ENCODE measurements at places on chromosomes 1 and 21.

GRCh38 chr1:11031624-11032262 is 15.3 kb downstream of the MASP2 start:
- no peak for DNase-seq

DNA sequence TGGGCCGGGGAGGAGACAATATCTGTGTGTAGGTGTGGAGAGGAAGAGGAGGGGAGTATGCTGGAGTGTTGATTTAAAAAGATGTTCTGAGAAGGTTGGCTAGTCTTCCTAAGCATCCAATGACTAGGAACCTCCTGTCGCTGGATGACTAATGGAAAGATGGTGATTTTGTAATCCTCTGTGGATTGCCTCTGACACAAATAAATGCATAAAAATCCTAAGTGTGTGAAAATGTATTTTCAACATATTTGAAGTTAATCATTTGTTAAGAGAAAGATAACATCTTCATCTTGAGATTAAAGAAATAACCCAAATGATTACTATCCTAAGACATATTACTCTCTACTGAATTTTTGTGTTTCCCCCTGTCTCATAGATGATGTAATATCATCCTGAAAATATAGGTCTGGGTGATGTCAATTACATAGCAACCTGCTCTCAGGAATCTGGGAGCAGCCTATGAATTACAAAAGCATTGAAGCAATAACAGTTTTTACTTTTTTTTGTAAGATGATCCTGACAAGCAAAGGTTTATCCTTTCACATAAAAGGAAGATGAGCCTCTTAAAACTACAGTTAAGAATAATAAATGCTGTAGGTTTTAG is 220.5 kb upstream of the MAP1LC3C start:
- no peak for DNase-seq

DNA sequence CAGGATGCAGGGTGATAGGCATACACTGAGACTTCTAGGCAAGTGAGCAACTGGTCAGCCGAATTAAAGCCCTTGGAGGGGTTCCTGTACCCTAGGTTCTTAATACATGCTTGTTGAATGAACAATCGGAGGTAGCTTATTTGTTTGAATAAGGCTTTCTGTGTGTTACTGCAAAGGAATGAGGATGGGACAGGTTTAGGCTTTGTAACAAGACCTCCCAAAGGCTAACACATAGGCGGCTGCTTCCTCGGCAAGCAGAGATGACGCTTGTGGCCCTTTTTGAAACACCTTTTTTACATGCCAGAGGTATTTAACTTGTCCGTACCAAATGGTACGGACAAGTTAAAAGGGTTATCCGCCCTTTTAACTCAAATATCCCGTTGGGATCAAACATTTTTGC is 511.6 kb downstream of the KIF26B start:
- no peak for DNase-seq

- no peak for DNase-seq
These were observed 123.0 kb upstream of the PTBP2 start for GRCh38 chr1:96598416-96599168.

DNA sequence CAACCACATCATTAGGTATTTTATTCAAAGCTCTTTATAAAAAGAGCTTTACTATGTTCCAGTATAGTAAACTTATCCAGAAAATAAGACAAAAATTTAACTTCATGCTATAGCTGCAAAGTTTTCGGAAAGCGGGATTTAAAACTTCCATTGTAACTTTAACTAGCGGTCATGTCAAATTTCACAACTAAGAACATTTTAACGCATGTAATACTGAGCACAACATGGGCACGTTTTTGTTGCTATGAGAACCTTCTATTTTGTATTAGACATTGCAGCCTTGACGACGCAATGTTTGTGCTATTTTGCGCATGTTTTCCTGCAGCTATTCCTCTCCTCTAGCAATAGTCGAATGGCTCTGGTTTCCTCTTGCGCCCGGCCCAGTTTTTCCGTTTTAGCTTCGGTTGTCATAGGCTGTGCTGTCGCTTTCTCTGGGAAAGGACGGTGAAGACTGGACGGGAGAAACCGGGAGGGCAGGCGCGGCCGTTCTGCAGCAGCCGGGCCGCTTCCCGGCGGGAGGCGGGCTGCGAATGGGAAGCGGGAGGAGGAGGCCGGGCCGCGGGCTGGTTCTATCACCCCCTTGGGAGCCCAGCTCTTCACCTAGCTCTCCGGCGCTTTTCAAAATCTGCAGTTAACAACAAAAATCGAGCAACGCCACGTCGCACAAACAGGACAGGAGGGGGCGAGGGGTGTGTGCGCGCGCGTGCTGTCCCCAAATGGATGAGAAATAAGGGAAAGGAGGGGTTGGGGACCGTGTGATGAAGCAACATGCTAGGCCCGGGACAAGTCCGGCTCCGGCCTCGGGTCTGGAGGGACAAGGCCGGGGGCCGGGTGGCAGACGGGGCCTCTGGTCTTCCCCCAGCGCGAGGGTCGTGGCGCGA is 105.3 kb upstream of the HNRNPU start:
- peak; percentile 73 for DNase-seq

DNA sequence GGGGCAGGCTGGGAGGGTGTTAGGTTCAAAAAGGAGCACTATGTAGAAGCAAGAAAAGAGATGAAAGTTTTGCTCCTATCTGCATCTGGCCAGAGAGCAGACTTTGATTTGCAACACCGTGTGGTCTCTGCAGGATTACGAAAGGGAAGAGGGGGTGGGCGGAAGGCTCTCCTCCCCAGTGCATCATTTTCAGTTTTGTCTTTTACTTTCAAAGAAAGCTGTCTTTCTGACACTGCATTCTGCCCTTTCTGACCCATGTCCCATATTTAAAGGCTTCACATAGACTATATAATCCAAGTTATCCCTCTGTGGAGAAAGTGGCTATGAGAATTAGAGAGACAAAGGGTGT is 126.5 kb downstream of the RHOU start:
- peak; percentile 68 for DNase-seq

Data from inflammatory macrophage treated with lipopolysaccharide for 1 hour (primary cell).